EH (cell line): ENCODE measurements at places on chromosomes 3 and 15.

GRCh38 chr3:107913701-107914100 lies 177.1 kb downstream of the CD47 start:
- peak; percentile 11 for DNase-seq

- no peak for DNase-seq
These were observed 795.4 kb downstream of the AGBL1 start for GRCh38 chr15:86875067-86875466.

DNA sequence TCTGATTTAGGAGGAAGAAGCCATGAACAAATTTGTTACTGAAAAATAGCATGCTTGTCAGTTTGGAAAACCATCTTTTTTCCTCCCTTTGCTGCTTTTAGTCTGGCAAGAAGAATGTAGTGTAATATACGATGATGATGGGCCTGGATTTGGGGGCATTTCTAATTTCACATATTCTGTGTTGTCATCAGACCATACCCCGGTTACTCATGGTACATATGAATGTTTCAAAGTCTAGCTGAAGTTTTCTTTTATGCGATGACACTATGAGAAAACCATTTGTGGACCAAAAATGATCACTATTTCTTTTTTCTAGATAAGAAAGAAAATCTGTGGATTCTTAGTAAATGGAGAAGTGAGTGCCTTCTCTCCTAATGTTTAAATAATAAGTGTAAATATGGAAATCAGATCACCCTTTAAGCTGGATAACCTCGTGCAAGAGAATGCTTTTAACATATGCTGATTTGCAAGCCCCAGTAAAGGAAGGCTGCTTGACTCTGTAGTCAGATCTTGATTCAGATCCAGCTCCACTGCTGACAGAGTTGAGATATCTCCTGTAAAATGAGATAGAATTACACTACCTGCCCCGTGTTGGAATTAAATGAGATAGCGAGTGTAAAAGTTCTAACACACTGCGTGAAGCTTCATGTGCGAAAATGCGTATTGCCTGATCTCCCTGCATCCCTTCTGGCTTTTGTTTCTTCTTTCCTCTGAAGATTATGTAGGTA lies 3.0 kb downstream of the MEF2A start:
- DNase-seq = peak; percentile 41

DNA sequence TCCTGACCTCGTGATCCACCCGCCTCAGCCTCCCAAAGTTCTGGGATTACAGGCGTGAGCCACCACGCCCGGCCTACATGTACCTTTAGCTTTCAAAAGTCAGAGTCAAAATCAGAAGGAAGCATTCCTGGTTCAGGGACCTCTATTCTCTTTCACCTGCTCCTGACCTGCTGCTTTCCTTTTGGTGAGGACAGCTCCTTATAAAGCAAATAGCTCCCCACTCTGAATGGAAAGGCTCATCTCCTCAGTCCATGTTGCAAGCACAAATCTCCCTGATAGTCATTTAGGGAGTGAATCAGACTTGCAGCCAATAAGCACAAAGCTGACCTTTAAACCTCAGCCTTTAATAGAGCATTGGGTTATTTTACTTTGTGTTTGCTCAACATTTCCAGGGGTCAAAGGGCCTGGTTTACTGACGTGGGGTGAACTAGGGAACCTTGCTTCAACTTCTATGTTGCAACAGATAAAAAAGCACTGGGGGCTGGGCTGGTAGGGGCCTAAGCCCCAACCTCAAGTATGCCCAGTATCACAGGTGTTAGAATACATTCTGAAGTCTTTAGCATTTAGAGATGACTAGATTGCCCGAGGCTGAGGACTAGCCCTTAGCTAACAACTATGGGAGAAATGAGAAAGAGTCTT lies 43.1 kb downstream of the THRB start:
- no peak for DNase-seq

- no peak for DNase-seq
These were observed 474.8 kb upstream of the GBE1 start for GRCh38 chr3:82236257-82236656.

DNA sequence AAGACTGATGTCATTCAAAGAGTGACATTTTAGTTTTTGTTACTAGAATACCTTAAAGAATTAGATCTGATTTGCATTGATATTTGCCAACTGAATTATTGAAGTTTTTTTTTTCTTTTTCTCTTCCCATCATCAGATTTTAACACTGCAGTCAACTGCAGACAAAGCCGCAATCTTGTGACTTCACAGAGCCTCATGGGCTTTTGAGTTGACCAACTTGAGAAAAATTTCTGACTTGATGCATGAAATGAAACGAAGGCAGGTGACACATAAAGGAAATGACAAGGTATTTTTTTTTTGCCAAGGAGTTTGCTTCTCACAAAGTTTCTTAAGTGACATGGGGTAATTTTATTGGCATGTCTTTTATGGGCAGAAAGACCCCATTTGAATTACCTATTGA lies 383.7 kb downstream of the GAP43 start:
- no peak for DNase-seq

- DNase-seq = no peak
These were observed 213.1 kb downstream of the TBC1D2B start for GRCh38 chr15:77864211-77865105.

- peak; percentile 75 for DNase-seq
These were observed 8.8 kb downstream of the RPL39L start for GRCh38 chr3:187130346-187131066.

GRCh38 chr3:192795021-192795420 lies 67.7 kb upstream of the FGF12 start:
- peak; percentile 52 for DNase-seq

DNA sequence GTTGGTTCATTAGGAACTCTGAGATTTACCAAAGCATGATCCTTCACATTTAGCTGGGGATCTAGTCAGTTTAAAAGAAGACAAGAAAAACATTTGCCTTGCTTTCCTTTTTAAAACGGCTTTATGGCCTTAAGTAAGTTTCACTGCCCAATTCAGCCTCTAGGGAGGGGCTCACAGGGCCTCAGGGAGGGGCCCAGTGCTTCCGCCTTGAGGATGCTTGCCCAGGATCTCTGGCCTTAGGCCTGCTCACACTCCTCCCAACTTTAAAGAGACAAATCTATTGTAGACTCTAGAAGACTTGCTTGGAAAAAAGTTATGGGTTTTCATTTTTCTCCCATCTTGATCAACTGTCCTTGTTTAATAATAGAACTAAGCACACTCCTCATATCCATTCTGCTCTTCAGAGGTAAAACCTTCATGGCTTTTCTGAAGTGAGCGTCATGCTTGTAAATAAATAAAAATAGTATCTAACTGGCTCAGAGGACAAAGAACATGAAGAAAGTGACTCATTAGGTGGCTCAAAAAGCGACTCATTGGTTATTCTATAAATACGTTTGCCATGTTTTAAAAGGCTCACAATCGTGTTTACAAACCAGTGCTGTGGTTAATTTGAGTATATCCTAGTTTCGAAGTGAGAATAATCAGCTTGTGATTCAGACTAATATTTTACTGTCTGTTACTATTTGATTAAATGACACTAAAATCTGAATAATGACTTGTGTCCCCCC lies 13.7 kb downstream of the PDHB start:
- peak; percentile 71 for DNase-seq

GRCh38 chr15:89628806-89629715 lies 26.2 kb downstream of the KIF7 start:
- DNase-seq = no peak

DNA sequence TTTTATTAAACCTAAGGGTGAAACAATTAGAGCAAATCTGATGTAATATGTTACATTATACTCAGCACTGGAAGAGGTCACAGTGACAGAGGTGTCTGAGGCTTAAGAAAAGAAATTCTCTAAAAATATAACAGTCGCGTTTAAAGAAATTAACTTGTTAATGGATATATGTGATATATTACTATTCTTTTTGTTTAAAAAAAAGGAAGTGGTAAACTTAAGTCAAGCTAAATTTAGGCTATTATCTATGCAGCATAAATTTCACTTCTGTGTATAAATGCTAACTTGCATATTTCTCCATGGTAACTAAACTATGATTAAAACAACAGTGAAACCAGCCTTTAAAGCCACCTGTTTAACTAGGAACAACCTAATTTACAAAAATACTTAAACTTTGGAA lies 191.3 kb downstream of the FOXP1 start:
- no peak for DNase-seq

DNA sequence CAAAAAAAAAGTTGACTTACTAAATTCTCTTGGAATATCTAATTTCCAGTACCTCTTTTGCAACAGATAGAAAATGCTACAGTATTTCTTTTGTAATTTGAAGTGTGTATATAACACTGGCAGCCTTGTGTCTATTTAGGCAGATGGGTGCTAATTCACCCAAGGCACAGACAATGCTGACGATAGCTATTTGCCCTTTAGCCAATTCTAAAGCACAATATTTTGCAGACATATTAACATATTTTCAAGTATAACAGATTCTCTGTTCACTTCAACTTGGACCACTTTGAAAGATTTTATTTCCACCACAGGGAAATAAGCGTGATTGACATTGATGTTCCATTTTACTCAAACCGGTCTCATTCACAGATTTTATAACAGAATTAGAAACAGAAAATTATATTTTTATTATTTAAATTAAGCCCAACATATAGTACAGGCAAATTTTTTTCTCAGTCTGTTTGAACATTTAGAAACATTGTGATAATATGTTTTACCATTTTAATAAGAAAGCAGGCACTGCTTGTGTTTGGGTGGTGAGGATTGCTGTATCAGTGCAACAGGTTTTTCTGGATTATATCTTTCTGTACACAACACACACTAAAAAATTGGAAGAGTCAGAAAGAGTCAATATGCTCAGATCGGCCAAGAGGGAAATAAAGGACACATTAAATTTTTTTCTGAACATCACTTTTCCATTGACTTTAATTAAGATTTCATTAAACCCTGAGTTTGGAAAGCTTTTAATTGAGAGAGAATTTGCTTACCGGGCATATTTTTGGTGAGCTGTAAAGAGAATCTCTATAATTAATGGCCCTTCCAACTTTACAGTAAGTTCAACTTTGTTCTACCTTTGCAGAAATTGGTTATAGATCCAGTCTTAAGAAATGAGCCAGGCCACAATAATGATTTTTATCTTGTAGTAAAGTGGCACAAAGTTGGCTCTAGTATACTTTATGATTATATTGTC lies 327.3 kb upstream of the NR2F2 start:
- DNase-seq = no peak

GRCh38 chr3:30443756-30444673 lies 162.4 kb upstream of the TGFBR2 start:
- peak; percentile 40 for DNase-seq

GRCh38 chr3:186298876-186299275 lies 63.2 kb downstream of the DGKG start:
- DNase-seq = no peak

GRCh38 chr15:93982226-93982727 lies 249.1 kb upstream of the MCTP2 start:
- no peak for DNase-seq

- DNase-seq = no peak
These were observed 16.1 kb upstream of the GYG1 start for GRCh38 chr3:148975248-148975647.

DNA sequence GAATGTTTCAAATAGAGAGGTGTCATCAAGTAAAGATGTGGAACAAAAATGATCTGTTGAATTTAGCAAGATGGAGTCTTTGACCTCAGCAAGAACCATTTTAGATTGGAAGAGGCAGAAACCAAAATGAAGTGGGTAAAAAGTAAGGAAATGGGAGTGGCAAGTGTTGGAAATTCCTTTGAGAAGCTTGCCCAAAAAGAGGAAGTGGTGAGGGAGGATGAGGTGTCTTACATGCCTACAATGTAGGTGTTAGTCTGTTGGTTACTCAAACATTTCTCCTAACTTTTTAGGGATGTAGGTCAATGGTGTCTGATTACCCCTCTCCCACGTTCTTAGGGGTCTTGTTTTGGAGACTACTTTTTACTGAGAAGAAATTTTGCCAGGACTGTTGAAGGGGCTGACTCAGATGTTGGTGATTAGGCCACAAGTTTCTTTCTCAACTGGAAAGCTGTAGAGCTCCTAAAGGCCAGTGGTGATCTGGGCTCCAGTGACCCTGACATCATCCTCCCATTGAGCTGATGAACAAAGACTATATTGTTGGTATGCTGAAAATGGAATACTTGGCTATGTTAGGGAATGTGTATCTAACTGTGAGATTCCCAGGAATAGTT lies 5.1 kb downstream of the PPP2R3A start:
- peak; percentile 40 for DNase-seq

GRCh38 chr15:99509686-99510461 lies 55.9 kb upstream of the MEF2A start:
- no peak for DNase-seq

DNA sequence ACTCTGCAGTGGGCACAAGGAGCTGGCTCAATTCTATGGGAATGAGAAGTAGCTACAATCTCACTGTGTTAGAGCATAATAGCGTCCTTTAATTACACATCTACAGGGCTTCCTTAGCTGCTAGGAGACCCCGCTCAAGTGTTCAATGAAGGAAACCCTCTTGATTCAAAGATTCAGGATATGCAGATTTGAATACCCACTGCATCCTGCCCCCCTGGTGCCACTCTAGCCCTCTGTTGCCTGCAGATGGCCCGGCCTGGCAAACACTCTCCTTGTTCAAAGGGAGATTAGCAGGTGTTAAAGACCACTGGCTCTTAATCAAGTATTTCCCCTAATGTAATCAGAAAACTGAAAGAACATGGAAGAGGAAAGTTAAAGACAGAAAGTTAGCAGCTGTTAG lies 356.6 kb downstream of the VGLL3 start:
- DNase-seq = no peak

GRCh38 chr3:133368371-133369067 lies 31.3 kb upstream of the BFSP2 start:
- no peak for DNase-seq

- no peak for DNase-seq
These were observed 105.7 kb downstream of the APBA2 start for GRCh38 chr15:28991236-28992171.

DNA sequence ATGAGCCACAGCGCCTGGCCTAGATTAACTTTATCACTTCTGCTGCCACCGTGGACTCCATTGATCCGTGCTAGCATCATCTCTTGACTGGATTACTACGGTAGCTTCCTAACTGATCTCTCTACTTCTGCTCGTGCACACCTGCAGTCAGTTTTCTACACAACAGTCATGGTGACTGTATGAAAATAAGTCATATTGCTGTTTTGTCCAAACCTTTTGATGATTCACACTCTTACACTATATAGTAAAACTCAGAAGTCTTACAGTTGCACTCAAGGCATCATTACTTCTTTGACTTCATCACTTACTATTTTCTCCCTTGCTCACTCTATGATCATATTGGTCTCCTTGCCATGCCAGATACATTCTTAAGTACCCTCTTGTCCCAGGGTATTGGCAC lies 10.1 kb downstream of the PDCD6IP start:
- DNase-seq = no peak

DNA sequence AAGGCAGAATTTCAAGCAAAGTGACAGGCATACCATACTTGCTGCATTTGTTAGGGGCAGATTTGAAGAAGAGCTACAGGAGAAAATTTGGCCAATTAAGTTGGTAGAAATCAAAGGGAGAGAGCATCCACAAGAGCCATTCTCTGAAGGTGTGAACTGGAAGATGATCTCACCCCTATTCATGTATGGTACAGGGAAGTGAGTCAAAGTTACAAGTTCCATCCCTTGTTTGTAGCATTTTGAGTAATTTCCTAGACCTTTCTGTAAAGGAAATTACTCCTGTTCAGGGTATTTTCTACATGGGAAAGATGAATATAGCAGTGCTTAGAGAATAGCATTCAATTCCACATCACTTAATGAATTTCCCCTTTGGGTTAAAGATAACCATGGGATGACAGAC lies 28.4 kb downstream of the TTC14 start:
- no peak for DNase-seq
